Pulmonary artery endothelial cell (primary cell): ENCODE measurements at places on chromosomes 7 and 10. TPM values are rescaled to one million over a fixed set of nuclear protein-coding genes. Genes with fewer than 3 reads are reported as not detected.

The TMEM178B gene
- 0.07 TPM in 1 of 2 replicates, not detected in the other for total RNA-seq

The MYL10 gene
- total RNA-seq, result not detected in 2 replicates

The HSPA12A gene
- 0.13 and 0.42 TPM in 2 replicates for total RNA-seq

The LLCFC1 gene
- total RNA-seq, result not detected in 2 replicates

The CH25H gene
- total RNA-seq, result 0.40 and 2.7 TPM in 2 replicates

The SPDYE16 gene
- total RNA-seq, result 0.28 TPM in 1 of 2 replicates, not detected in the other

The FGFR2 gene
- total RNA-seq, result 0.20 and 0.25 TPM in 2 replicates

The NOLC1 gene
- 42.9 and 48.2 TPM in 2 replicates for total RNA-seq

The TFPI2 gene
- total RNA-seq, result 16.4 and 79.2 TPM in 2 replicates

The HTR5A gene
- not detected in 2 replicates for total RNA-seq

The NPFFR1 gene
- not detected in 2 replicates for total RNA-seq

The CHN2 gene
- total RNA-seq, result 0.13 and 0.78 TPM in 2 replicates

The EMX2 gene
- total RNA-seq, result not detected in 2 replicates

The MYO3A gene
- total RNA-seq, result not detected in 2 replicates

The IKZF1 gene
- under 0.01 TPM in 1 of 2 replicates, not detected in the other for total RNA-seq

The ANKRD16 gene
- total RNA-seq, result 5.9 and 7.1 TPM in 2 replicates

The EN2 gene
- 0.04 TPM in 1 of 2 replicates, not detected in the other for total RNA-seq

The STEAP1 gene
- 18.6 and 40.1 TPM in 2 replicates for total RNA-seq

The C10orf67 gene
- not detected in 2 replicates for total RNA-seq

The IL6 gene
- 8.2 and 16.3 TPM in 2 replicates for total RNA-seq

The RHOBTB1 gene
- 29.1 and 38.6 TPM in 2 replicates for total RNA-seq

The ZNF727 gene
- total RNA-seq, result not detected in 2 replicates

The GRM3 gene
- total RNA-seq, result not detected in 2 replicates

The SFTPA1 gene
- total RNA-seq, result not detected in 2 replicates

The LRRN3 gene
- total RNA-seq, result 0.04 TPM in 1 of 2 replicates, not detected in the other

The GSTK1 gene
- total RNA-seq, result 76.0 and 90.9 TPM in 2 replicates

The STK17A gene
- 72.3 and 99.7 TPM in 2 replicates for total RNA-seq

The PON1 gene
- total RNA-seq, result not detected in 2 replicates

The ZPBP gene
- total RNA-seq, result not detected in 2 replicates

The CALHM3 gene
- not detected in 2 replicates for total RNA-seq

The FGL2 gene
- total RNA-seq, result 0.25 and 0.26 TPM in 2 replicates
